Activated T-cell treated with anti-CD3 and anti-CD28 coated beads for 1 hour (primary cell): ENCODE measurements at places on chromosomes 1 and 21.
A peak's percentile ranks its signal among the peaks of the same experiment; 100 is the strongest.

GRCh38 chr1:236524142-236524894, 536 bp downstream of the LGALS8 start:
- DNase-seq: peak; percentile 26

DNA sequence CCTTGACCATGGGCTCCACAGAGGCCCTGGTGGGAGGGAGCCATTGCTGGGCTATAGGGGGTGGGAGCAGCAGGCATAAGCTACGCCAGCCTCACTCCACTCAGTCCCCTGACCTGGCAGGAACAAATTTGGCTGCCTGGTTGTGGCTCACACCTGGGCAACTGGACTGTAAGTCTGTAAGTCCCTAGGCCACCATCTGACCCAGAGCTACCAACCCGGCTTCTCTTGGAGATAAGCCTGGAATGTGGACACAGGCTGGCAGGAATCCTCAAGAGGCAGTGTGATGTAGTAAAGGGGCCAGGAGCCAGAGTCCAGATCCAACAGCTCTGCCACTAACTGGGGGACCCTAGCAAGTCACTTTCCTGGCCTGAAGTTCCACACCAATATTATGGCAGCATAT, 11.4 kb downstream of the NCF2 start:
- no peak for DNase-seq

- no peak for DNase-seq
Measured at GRCh38 chr1:99681583-99681982, 35.7 kb downstream of the PALMD start.

DNA sequence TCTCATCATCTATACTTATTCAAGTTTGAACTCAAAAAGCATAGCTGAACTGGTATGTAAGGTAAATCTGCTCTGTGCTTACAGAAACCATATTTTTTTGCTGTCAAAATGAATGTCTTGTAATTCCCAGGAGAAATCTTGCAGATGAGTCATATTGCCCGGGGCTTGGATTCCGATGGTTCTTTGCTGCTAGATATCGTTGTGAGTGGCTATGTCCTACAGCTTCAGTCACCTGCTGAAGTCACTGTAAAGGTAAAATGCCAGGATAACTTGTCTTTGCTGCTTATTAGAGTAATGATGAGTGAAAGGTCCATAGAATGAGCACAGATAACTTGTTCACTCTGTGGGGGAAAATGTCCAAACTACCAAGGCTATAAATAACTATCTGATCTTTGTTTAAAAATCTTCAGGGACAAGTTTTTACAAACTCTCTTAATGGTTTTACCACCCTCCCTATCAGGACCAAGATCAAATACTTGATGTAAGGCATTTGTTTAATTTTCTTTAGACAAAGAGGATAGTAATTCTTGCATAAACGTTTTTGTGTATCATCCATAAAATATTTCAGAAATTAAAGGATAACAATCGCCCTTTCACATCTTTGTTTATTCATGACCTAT, 222.3 kb downstream of the TPR start:
- DNase-seq: no peak

DNA sequence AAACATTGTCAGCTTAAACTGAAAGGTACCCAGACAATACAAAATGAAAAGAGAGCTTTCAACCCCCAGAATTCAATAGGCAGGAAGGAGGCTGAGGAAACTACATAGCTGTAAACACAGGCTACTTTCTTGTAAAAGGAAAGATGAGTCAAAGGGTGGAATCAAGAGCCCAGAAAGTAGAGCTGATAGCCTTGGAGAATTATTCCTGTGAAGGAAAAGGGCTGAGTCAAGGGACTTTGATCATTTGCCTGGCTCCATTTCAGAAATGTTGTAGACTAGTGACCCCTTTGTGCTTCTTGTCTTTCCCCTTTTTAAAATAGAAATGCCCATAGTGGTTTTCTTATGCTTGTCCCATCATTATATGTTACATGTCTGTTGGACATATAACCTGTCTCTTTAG, 597.6 kb downstream of the ADGRL2 start:
- DNase-seq: no peak

DNA sequence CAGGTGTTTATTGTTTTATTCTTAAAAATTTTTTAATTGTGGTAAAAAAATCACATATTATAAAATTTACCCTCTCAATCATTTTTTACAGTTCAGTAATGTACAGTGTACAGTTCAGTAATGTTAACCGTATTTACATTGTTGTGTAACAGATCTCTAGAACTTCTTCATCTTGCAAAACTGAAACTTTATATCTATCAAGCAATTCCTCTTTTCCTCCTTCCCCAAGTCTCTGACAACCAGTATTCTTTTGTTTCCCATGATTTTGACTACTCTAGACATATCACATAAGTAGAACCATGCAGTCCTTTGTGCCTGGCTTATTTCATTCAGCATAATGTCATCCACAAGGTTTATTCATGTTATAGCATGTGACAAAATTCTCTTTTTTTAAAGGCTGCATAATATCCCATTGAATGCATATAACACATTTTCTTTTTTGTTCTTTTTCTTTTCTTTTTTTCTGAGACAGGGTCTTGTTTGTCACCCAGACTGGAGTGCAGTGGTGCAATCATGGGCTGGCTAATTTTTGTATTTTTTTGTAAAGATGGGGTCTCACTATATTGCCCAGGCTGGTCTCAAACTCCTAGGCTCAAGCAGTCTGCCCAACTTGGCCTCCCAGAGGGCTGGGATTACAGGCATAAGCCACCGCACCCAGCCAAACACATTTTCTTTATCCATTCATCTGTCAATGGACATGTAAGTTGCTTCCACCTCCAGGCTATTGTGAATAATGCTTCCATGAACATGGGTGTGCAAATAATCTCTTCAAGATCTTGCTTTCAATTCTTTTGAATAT, 17.2 kb upstream of the RCSD1 start:
- DNase-seq: no peak

DNA sequence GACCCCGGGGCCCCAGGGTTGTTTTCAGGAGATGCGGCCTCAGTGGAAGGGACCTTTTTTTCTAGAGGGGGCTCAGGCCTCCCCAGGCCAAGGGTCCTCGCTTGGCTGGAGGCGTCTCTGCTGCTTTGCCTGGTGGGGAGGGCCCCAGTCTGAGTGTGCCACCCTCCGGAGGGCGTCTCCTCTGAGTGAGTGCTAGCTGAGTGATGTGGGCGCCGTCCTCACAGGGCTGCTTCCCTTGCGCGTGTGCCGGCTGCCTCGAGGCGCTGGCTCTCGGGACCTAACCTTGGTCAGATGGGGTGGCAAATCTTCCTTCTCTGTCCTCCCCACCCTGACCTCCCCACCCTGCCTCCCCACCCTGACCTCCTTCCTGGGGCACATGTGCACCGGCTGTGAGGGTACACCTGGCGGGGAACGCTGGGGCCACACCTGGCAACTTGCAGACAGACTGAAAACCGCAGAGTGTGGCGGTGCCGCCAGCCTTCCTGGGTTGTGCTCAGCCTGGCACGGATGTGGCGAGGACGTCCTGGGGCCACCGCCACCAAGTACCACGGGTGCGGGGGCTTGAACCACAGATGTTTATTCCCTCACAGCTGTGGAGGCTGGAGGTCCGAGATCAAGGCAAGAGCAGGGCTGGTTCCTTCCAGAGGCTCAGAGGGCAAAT, 93.0 kb upstream of the TTC34 start:
- peak; percentile 20 for DNase-seq

DNA sequence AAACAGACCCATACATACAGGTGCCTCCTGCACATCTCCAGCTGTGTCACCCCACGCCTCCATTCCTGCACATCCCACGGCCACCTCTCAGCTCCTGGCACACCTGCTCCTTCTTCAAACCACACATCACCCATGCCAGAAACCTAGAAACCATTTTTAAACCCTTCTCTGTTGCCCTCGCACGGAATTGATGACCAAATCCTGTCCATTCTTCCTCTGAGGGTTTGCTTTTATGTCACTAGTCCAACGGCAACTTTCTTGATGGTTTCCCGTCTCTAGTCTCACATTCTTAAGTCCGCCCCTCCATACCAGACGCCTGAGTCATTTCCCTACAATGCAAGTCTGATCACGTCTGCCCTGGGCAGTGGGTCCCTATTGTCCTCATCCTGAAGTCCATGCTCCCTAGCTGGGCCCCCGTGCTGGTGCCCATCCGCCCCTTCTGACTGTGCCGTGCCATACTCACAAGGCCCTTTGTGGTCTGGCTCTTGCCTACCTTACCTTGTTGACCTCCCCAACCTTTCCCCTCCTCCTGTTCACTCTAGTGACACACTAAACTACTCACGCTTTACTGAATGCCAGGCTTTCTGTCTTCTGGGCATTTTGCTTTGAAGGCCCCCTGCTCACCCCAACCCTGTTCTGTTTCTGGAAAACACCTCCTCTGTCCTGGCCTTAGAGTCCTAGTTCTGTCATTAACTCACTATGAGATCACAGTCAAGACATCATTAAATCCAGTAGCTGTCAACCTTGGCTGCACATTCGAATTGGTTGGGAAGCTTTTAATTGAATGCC, 17.6 kb downstream of the SLC2A1 start:
- DNase-seq: no peak

DNA sequence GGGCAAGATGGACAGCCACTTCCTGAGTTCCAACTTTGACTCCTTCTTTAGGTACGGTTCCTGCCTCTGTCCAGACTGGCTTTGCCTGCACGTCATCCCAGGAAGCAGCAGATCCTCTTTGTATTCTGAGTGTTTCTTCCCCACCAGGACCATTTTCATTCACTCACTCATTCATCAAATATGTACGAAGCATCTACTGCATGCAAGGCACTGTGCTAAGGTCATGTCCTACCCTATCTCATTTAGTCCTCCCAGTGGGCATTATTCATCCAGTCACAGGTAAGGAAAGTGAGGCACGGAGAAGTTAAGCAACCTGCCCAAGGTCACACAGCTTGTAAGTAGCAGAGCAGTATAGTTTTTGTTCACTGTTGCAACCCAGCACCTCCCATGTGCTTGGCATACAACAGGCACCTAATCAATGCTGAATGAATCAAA, 13.9 kb downstream of the CRYBG2 start:
- DNase-seq: no peak

- no peak for DNase-seq
Measured at GRCh38 chr21:25568246-25568645, 39.0 kb downstream of the MRPL39 start.

- DNase-seq: no peak
Measured at GRCh38 chr1:22204989-22205913, 62.4 kb upstream of the WNT4 start.

DNA sequence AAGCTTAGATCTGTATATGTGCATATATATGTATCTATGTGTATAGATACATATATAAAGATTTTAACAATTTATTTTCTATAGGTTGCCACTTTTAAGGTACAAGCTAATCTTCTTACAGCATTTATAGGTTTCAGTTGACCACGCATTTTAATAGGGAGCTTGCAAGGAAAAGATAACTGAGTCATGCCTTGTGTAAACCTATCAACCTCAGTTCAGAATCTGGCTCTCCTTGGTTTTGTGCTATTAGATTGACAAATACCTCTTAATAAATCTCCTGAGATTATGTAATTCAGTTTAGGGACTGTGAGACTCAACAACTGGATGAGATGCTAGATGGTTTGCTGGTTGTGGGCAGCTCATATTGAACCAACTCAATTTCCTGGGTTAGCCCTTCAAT, 114.7 kb upstream of the SERBP1 start:
- DNase-seq: no peak

DNA sequence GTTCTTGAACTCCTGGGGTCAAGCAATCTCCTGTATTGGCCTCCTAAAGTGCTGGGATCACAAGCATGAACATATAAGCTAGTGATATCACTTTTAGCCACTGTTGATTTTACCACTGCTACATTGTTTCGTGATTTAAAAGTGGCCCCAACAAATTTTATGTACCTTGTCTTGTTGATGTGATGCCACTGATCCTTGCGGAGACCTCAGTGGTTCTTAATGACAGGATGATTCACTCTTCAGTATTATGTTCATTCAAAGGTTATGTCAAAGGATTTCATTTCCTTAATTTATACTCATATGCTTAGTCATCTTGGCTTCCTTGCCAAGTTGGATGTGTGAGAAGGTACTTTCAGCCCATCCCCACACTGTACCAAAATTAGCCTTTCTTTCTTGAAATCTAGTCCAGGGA, 12.1 kb downstream of the PRKACB start:
- DNase-seq: no peak

DNA sequence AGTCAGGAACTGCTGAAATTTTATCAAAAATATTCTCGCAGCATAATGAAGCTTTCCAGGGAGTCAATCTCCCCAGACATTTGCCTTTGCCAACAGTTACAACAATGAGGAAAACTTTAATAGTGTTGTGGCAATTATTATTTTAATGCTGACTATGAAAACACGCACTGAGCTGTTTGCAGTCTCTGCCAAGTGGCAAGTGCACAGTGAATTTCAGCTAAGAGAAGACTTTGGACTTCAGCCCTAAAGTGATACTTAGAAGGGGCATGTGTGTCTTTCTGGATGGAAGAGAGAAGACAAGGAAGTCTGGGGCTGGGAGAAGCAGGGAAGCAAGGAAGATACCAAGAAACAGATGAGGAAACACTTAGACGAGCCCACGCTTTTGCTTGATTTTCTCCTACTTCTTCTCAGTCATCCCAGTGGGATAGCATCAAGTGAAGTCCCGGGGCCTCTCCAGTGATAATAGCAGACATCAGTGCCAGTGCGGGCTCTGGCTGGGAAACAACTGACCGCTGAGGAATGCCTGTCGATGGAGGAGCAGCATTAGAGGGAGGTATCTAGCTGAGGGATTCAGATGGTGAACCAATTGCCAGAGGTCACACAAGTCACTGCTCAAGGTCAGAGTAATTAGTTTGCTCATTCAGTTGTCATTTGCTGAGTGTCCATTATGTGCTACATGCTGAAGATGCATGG, 196.3 kb downstream of the TTLL7 start:
- DNase-seq: no peak

DNA sequence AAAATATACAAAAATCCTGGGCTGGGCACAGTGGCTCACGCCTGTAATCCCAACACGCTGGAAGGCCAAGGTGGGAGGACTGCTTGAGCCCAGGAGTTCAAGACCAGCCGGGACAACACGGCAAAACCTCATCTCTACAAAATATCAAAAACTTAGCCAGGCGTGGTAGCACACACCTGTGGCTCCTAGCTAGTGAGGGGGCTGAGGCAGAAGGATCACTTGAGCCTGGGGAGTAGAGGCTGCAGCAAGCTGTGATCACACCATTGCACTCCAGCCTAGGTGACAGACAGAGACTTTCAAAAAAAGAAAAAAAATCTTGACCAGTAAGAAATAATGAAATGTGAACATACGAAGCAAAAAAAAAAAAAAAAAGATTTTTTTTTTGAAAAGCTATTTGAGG, 52.1 kb downstream of the ARID4B start:
- DNase-seq: no peak

- no peak for DNase-seq
Measured at GRCh38 chr1:25769625-25770383, 30.2 kb upstream of the SELENON start.

GRCh38 chr1:112957133-112957812, 1.3 kb upstream of the SLC16A1 start:
- peak; percentile 2 for DNase-seq

- DNase-seq: no peak
Measured at GRCh38 chr1:233010146-233010545, 59.7 kb downstream of the NTPCR start.
